ENCODE measurements at places on chromosomes 2 and 18.

DNA sequence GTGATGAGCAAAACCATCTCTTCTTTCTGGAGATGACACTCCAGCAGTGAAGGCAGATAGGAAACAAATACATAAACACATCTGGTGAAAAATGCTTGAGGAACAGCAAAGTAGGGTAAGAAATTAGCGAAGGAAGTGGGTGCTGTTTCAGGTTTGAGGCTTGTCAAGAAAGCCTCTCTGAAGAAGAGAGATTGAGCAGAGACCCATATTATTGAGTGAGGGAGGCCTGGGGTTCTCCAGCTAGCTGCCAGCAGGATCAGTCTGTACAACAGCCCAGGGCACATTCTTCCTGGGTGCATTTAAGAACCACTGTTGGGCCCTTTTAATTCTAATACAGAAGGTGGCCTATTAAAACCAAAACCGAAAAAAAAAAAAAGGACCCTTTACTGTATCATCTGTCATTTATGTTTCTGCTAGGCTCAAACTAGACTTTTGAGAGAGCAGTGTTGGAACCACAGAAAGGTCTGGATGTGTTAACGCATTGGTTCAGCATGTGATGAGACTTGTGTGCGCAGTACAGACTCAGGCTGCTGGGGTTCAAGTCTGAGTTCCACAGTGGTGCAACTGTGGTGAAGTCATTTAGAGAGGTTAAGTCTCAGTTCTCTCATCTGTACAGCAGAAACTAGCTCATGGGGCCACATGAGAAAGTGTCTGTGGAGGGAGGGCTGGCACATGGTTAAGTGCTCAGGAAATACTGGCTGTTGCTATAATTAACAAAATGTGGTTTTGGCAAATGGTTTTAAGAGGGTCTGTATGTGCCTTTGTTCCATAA is 28.9 kb downstream of the MGAT5 start:
- DNase-seq = no peak

GRCh38 chr2:219378163-219378851 is 9.4 kb downstream of the DNPEP start:
- no peak for DNase-seq

DNA sequence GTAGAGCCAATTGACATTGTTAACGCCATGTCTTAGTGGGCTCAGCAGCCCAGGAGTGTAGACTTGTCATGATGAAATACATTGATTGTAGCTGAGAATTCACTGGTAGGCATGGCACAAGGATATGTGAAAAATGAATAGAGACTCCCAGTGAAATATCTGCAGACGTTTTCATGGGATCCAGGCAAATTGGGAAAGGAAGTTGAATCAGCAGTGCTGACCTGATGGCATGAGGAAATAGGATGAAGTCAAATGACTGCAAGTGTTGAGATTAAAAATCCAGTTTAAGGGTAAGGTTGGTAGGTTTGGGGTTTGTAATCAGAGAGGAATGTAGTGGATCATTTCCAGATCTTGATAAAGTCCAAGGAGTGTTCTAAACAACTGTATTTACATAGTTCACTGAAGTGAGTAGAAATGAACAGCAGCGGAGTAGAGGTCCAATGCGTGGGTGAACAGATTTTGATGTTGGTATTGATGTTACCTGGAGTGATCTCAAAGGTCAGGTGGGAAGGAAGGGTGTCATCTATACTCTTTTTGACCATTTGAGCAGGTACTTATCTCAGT is 24.6 kb downstream of the INSIG2 start:
- DNase-seq = no peak

DNA sequence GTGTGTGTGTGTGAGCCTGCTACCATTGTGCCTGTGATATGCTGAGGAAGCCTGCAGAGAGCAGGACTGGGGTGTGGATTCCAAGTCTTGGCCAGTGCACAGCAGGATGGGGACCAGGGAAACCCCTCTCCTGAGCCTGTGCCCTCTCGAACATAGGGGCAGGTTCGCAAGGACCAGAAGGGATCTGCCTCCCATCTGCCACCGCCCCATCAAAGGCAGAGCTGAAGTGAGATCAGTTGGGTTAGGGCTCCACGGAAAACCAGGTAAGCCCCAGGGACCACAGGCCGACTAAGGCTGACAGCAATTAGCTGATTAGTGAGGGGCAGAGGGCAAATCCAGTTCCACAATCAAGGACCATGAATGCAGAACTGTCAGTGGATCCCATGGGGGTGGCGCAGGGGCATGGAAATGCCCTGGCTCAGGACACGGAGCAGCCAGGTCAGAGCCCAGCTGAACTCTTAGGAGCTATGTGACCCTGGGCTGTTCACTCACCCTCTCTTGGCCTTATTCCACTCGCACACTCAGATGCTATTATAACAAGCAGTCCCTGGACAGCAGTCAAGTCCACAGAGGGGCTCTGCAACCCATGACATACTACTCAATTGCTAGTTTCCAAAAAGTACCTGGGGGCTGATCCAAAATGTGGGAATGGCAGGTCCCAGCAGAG is 84.2 kb upstream of the ID2 start:
- no peak for DNase-seq

DNA sequence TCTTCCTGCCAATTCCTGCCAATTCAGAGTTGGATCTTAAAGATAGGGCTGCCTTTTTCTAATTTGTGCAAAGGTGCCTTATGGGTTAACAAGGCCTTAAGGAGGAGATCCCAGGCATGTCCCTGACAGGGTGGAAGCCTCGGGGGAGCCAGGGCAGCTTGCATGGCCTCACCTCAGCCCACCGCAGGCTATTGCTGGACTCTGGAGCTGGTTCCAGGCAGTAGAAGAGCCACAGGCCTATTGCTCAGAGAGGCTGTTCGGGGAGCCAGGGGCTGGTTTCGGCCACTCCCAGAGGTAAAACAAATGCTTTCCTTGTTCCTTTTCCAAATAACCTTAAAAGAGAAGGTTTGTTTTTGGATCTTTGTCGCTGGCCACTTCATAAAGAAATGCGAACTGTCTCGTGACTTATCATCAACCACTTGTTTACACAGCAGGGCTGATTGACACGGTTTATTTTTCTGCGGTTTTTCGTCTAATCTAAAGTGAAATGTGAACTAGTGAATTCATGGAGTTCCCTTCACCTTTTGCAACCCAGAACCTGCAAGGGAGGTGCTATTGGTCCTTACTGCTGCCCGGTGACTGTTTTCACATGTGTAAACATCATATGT is 108.6 kb downstream of the APOB start:
- DNase-seq = no peak

- no peak for DNase-seq
Measured at GRCh38 chr18:26454192-26454591, 94.2 kb downstream of the KCTD1 start.

GRCh38 chr2:101089419-101089818 is 61.8 kb downstream of the TBC1D8 start:
- DNase-seq = no peak

- no peak for DNase-seq
Measured at GRCh38 chr2:15588329-15588919, 3.2 kb upstream of the DDX1 start.

- DNase-seq = no peak
Measured at GRCh38 chr2:158723181-158723838, 71.8 kb upstream of the DAPL1 start.

DNA sequence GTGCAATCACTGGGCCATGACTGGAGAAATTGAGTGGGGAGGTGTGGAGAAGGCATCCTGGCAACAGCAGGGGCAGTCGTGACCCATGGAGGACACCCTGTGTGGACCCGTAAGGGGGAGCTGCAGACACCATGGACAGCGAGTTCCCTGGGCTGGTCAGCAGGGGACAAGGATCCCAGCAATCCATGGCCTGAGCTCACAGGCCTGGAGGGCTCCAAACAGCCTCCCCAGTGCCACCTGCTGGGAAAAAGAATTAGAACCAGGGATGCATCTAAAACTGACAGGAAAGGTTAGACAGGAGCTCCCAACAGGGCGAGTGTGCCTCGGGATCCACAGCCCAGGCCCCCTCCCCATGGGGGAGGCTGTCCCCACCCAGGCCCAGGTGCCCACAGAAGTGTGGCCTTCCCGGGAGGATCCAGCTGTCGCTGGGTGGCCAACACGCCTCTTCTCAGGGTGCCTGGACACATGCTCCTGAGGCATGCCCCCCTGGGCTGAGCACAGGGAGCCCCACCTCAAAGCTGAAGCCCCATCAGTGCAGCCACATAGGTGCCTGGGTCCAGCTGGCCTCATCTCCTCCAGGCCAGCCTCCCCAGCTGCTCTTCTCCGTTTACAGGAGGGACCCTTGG is 20.5 kb upstream of the KIF1A start:
- no peak for DNase-seq

- no peak for DNase-seq
Measured at GRCh38 chr2:143489145-143489544, 359.9 kb downstream of the ARHGAP15 start.

DNA sequence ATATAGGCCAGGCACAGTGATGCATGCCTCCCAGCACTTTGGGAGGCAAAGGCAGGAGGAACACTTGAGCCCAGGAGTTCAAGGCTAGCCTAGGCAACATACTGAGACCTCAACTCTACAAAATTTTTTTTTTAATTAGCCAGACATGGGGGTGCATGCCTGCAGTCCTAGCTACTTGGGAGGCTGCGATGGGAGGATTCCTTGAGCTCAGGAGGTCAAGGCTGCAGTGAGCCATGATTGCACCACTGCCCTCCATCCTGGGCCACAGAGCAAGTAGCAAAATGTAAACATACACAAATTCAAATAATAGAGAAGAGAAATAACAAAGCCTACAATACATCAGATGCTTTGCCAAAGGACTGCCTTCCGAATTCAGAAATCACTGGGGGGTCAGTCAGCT is 7.0 kb upstream of the SP3 start:
- DNase-seq = no peak

DNA sequence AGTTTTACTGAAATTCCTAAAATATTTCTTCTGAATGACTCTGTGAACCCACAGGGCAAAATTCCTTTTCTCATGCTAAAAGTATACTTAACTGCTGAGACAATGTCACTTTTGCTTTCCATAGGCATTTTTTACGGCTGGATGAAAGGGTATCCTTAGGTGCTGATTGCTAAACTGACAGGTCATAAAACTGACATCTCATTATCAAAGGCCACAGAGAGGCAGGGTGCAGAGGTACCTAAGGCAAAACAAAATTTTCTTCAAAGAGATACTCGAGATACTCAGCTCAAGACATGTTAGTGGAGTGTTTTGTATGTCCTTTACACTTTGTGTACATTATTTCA is 62.0 kb upstream of the WDR75 start:
- DNase-seq = no peak

DNA sequence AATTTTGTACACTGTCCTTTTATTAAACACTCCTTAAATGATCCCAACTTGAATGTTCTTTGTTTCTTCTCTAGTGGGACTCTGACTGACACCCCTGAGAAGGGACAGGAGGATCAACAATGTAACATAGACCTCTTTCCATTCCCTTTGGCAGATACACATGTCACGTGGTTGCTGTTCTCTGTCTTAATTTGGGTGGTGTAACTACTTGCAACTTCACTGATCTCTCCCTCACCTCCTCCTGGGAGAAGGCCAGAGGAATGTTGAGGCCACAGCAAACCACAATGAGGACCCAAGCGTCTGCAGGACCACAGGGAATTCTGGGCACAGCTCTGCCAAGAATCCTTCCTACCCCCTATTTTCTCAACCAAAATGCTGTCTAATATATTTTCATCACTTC is 205.6 kb downstream of the RTP5 start:
- DNase-seq = no peak
